C1 segment of cervical spinal cord (tissue), 14 donors: ENCODE measurements at places on chromosomes 1 and 21.

GRCh38 chr1:242602001-242602400, 77.5 kb upstream of the PLD5 start:
- DNase-seq, result no peak

DNA sequence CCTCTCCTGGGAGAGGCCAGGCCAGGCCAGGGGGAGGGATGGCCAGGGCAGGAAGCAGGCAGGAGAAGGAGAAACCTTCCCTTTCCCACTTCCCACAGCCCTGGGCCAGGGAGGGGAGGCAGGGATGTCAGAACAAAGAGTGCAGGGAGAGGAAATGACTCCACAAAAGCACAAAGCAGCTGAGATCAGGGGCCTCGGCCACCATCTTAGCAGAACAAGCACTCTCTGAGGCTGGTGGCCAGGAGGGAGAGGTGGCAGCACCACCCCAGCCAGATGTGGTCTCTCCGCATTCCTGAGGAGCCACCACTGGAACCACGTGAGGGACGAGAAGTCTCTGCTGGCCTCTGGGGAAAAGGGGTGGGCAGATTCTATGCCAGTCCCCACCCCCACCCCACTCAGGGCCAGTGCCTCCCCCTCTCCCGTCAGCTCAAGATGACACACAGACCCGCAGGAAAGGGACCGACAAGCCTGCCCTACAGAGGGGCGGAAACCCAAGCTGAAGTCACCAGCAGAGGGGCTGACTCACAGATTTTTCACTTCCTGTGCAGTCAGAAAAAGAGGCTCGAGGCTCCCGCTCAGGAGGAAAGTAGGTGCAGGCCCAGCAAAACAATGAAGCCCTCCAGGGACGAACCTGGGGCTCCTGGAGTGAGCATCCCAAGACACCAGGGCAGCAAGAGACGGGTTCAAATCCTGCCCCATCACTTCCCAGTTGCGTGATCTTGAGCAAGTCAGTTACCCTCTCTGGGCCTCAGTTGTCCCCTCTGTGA, 24.1 kb upstream of the ALDH4A1 start:
- no peak for DNase-seq

DNA sequence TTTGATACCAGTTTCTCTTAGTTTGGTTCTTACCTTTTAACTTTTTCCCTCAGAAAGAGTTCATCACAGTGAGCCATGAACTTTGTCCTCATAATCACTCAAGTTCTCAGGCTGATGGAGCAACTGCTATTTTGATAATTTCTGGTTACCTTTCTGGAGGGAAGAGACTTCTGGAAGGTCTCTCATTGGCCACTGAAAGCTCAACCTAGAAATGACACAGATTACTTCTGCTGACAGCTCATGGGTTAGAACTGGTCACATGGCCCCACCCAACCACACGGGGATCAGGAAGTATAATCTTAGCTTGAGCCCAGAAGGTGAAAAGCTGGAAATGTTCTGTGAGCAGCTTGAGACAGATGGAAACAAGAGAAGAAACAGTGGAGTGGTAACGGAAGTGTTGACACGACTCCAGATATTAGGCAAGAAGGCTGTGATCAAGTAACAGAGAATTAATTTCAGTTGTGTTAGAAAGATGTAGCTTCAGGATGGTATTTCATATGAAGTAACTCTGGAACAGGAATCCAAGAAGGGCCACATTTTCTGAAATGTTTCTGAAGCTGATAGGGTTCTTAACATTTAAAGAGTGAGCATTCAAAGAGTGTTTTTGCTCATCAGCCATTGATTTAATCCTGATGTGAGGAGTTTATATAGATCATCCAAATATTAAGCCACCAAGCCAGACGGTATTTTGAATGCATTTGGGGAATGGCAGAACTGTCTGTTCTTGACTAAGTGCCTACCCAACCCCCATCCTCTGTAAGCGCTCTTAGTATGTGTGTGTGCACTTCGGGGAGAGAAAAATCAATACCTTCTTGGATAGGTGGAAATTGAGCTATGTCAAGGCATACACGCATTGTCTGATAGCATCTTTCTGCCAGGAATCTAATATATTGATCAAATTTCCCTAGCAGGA, 21.9 kb upstream of the XPR1 start:
- DNase-seq, result no peak

- DNase-seq, result no peak
These were observed 4.0 kb upstream of the CSF3R start for GRCh38 chr1:36486439-36487335.

- no peak for DNase-seq
These were observed 126.6 kb downstream of the C1orf21 start for GRCh38 chr1:184513421-184513820.

- no peak for DNase-seq
These were observed 29.8 kb upstream of the NLRP3 start for GRCh38 chr1:247386217-247386616.

DNA sequence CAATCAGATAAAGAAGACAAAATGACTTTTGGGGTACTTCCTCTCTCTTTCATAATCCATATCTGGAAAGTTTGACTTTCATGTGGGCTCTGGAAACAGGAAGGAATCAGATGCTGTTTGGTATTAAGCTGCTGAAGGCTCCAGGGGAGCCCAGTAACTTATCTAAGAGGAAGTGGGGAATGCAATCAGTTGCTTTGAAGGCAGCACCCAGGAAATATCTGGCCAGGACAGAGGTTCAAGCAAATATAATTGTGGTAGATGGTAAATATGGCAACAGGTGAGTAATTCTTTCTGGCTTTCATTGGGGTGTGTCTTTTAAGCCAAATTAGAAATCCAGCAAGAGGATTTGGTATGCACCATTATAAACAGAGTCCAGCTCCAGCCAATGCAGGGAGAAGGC, 44.4 kb downstream of the COLGALT2 start:
- no peak for DNase-seq

- DNase-seq, result no peak
These were observed 286.9 kb downstream of the DISC1 start for GRCh38 chr1:231913493-231913892.

DNA sequence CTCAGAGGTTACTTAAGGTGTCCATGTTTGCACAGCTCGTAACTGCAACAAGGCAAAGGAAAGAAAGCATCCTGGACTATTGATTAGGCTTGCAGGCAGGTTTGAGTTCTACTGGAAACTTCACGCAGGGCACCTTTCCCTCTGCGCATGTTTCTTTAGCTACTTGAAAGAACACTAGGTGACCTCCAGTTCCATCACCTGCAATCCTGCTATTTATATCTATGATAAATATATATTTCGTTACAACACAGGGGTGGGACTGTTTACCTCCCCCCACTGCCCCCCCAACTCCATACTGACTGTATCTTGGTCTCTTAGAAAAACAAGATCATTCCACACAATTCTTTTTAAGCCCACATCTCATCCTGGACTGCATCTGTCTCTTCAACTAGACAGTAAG, 12.1 kb downstream of the SSBP3 start:
- no peak for DNase-seq

DNA sequence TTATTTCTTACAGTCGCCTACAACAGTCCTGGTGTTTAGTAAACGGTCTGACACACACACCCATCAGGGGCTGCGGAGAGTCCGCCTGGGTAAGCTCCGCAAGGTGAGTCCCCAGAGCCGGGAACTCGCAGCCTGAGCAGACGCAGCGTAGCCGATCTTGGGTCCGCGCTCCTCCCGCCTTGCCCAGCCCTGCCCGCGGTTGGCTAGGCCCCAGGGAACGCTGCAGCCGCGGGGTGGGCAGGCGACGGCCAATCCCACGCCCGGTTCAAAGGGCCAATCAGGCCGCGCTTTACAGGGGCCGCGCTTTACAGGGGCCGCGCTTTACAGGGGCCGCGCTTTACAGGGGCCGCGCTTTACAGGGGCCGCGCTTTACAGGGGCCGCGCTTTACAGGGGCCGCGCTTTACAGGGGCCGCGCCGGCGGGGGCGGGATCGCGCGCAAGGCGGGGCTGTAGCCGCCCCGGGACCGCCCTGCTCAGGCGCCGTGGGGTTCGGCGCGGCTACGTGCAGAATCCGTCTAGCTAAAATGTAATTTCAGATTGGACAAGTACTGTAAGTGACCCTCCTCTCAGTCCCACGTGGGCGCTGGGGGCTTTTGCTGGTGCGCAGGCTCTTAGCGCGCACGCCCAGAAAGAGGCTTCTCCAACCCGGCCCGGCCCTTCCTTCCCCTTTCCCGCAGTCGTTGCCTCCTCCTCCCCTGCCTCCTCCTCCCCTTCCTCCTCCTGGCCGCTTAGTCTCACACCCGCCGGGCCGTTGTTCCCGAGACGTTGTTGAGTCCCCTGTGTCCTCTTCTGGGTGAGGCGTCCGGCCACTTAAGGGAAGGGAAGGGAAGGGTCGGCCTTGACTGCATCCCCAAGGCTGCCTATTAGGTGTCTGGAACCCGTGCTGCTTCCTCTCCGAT, at the start of gene FGGY:
Gene FGGY, plus strand, starts transcription at position 737 of the 899 bp plus-strand sequence. CDS start 24,456 bp downstream, outside the sequence.
- DNase-seq, result peak; percentile 75

GRCh38 chr21:14877581-14878228, 187.1 kb downstream of the NRIP1 start:
- no peak for DNase-seq

- no peak for DNase-seq
These were observed 46.9 kb upstream of the TMEM51 start for GRCh38 chr1:15106608-15107007.

DNA sequence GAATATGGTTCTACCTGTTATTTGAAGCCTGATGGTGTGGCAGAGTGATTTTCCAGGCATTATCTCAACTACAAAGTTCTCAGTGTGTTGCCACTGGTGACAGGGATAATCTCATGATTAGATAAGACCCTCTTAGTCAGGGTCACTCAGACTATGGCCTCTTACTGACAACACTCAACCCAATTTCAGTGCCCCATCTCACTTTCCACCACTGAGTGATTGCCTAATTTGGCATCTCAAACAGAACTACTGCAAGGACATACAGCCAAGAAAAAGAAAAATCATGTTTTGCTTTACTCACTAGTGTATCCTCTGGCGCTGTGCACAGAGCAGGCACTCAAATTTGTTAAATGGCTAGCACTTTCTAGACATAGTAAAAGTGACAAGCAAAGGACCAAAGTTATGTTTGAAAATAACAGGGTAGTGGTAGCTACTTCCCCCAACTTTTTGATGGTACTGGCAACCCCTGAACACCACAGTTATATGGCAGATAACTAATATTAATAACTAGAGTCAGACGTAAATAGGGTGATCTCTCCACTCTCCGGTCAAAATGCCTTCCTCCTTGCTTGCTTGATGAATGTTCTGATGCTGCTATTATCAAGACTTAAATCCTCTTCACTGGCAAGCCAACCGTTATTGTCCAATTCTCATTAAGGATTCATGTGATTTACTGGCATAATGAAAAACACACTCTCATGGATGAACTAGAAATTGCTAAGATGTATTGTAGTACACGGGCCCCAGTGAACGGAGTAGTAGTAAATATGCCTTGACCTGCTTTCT, 37.1 kb upstream of the SLC30A10 start:
- no peak for DNase-seq

DNA sequence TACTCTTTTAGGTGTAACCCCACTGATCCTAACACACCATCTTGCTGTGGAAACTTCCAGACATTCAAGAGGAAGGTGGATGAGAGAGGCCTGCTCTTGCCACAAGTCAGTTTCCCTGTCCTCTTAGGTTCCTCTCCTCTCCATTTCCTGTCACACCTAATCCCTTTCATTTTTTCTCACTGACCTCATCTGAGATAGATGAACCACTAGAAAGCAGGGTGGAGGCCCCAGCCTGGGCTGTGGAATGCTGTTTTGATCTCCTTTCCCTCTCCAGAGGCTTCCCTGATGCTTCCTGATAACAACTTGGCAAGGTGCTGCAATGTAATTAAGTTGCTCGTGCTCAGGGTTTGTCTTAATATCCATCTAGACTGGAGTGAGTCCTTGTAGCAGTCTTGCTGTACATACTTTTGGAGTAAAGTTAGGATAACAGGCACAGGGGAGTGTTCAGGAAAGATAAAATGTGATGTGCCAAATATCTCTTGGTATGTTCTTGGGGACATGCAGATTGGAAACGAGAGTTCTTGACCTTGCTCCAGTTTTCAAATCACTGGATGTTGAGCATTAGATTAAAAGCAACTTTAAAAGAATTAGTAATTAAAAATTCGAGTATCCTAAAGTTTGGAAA, 11.2 kb downstream of the LRRC42 start:
- DNase-seq, result no peak
